ENCODE measurements at places on chromosomes 3 and 15.

- no peak for DNase-seq
These were observed 5.8 kb downstream of the CELSR3 start for GRCh38 chr3:48656841-48657281.

DNA sequence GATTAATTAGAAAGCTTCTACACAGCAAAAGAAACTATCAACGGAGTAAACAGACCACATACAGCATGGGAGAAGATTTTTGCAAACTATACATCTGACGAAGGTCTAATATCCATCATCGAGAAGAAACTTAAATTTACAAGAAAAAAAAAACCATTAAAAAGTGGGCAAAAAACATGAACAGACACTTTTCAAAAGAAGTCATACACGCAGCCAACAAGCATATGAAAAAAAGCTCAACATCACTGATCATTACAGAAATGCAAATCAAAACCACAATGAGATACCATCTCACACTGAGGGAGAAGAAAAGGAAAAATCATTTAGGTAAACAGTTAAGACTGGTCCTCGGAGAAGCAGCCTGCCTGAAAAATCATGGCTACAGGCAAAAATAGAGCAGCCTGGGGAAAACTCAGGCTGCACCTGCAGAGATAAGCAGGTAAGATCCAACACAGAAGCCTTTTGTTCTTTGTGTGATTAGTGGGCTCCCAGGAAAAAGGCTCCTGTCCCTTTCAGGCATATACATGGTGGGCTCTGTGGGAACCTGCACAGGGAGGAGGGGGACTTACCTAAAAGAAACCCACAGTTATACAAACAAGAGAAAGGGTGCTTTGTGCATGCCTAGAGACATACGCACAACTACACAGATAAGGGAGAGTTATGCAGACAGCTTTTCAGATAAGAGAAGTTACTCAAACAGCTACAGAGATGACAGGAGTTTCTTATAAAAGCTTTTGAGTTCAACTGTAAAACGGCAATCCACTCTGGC lies 49.3 kb downstream of the C3orf70 start:
- DNase-seq, result no peak

DNA sequence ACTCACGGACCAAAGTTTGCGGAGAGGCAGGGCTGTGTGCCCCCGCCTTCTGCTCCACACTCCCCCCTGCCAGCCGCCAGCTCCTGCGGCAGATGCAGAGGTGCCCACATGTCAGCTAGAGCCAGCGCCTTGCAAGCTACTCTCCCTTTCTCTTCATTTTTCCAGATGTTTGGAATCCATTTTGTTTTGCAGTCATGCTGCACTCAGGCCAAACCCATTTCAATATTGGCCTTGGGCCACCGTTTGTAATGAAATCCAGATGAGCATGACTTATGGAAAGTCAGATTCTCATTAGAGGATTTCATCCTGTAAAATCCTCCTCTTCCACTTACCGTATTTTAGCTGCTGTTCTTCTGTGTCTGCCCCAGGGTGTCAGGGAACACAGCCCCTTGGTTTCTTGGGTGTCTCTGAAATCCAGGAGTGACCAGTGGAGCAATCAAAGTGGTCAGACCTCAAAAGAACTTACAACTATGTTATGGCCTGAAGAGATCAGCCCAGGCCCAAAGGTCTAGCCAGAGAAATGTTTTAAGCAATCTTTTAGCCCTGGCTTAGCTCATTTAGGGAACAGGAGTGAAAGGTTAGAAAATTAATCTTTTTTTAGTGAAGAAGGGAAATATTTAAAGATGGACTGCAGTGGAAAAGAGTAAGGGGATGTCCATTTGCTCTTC lies 65.8 kb downstream of the AAGAB start:
- DNase-seq, result peak; percentile 87

- no peak for DNase-seq
These were observed 53.3 kb upstream of the KCNMB2 start for GRCh38 chr3:178482981-178483380.

- DNase-seq, result peak; percentile 31
These were observed 665.6 kb upstream of the CCDC54 start for GRCh38 chr3:106711650-106712049.

- no peak for DNase-seq
These were observed 1.6 kb upstream of the TTLL3 start for GRCh38 chr3:9808345-9809037.

GRCh38 chr3:183252973-183253527 lies at the start of gene B3GNT5:
TSS of gene B3GNT5 (plus strand) at chr3:183253253. CDS start at chr3:183269799, 16,546 bp downstream.
- no peak for DNase-seq

- DNase-seq, result no peak
These were observed 288.6 kb downstream of the OXSM start for GRCh38 chr3:26078539-26078938.

- peak; percentile 1 for DNase-seq
These were observed 53.7 kb downstream of the CGGBP1 start for GRCh38 chr3:88005066-88005465.

GRCh38 chr3:170259907-170260306 lies 37.7 kb downstream of the PRKCI start:
- no peak for DNase-seq

- DNase-seq, result no peak
These were observed 173.8 kb downstream of the RPLP1 start for GRCh38 chr15:69626095-69627066.

GRCh38 chr3:123054109-123054778 lies 12.6 kb upstream of the PDIA5 start:
- no peak for DNase-seq

All from BJ (cell line).